Smooth muscle cell of the brain vasculature (primary cell): ENCODE measurements at places on chromosomes 12 and 14.

GRCh38 chr12:11833174-11833895 lies 183.9 kb downstream of the ETV6 start:
- DNase-seq: no peak

DNA sequence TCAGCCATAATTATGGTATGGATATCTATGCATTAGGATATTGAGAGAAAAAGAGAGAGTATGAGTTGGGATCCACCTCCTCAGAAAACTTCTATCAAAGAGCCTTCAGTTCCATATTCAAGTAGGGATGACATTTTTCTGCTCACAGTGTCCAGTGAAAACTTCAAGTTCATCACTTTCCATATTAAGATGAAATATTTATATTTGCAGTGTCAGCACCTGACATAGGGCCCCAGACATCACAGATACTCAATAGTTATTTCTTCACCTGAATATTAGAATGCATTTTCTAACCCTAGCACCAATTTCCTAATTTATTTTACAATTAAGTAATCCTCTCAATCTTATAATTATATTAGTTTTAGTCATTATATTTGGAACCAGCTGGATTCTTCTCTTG lies 318.0 kb upstream of the MGAT4C start:
- no peak for DNase-seq

- DNase-seq: no peak
Observed at GRCh38 chr12:1581973-1582708, 12.2 kb downstream of the FBXL14 start.

GRCh38 chr12:3216726-3217682 lies 139.8 kb downstream of the TSPAN9 start:
- no peak for DNase-seq

GRCh38 chr12:75294336-75294735 lies 35.8 kb downstream of the CAPS2 start:
- DNase-seq: no peak

GRCh38 chr12:40560848-40561247 lies 131.4 kb upstream of the CNTN1 start:
- DNase-seq: no peak

GRCh38 chr12:27179400-27180214 lies 64.5 kb upstream of the STK38L start:
- DNase-seq: peak; percentile 44

- DNase-seq: no peak
Observed at GRCh38 chr12:131132118-131132892, 178.6 kb downstream of the ADGRD1 start.

DNA sequence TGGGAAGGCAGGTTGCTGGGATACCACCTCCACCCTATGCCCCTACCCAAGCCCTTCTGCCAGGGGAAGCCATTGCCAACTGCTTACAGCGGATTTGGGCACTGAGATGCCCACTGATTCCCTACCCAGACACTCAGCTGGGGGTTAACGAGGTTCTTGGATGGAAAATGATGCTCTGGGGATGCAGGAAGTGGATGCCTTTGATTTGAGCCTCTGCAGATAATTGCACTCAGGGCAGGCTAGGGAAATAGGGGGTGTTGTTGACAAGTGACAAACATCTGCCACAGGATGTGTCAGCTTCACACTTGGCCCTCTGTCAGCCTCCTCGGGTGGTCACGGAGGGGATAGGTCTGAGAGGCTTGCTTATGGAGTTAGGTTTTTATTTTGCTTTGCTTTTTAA lies 57.4 kb downstream of the RPH3A start:
- DNase-seq: no peak

DNA sequence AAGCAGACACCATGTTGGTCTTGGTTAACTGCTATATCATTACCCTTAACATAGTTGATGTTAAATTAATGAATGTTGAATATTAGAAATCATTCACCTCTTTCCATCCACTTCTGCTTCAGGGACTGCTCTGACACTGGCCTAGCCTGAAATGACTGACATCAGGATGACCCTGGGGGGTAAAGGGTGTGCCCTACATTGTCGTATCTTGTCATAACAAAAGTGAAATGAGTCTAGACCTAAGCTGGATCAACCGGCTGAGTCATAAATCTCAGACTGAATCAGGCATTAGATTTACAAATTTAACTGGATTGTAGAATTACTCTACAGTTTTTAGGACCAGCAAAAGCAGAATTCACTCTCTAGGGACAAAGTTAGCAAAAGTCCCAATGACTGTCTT lies 35.3 kb downstream of the KICS2 start:
- no peak for DNase-seq

- no peak for DNase-seq
Observed at GRCh38 chr12:81705586-81705985, 53.6 kb downstream of the PPFIA2 start.

DNA sequence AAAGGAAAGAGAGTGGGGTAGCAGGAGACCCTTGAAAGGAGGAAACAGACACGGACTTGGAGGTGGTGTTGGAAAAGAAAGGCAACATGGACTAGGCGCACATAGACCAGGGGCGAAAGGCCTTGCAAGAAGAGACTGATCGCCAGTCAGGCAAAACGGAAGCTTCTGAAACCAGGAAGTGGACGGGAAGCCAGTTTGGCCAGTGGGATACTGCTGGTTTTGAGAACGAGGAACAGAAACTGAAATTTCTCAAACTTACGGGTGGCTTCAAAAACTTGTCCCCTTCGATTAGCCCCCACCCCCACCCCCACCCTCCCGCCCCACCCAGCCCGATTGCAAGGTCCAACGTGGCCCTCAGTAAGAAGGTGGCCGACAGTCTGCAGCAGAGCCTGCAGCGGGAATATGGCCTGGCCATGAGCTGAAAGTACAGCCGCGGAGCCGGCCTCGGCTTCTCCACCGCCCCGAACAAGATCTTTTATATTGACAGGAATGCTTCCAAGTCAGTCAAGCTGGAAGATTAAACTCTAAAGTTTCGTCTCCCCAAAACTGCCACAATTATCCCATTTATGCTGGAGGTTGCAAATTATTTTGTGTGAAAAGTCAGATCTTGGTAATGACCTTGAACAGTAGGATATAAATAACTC lies 364.7 kb downstream of the BCAT1 start:
- no peak for DNase-seq

DNA sequence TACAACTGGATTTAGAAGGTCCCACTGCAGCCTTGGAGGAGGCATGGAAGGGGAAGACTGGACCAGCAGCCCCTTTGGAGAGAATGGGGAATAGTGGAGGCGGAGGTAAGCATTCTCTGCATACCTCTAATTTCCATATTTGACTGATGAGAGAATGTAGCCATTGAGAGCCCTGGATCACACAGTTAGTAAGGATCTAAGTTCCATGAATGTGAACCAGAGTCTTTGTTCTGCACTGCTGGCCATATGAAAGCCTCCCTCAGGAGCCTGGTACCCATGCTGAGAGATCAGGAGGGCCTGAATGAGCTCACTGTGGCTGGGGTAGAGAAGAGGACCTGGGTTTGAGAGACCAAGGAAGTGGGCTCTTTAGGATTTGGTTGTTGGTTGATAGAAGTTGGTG lies 192.1 kb downstream of the TMEM132C start:
- no peak for DNase-seq

DNA sequence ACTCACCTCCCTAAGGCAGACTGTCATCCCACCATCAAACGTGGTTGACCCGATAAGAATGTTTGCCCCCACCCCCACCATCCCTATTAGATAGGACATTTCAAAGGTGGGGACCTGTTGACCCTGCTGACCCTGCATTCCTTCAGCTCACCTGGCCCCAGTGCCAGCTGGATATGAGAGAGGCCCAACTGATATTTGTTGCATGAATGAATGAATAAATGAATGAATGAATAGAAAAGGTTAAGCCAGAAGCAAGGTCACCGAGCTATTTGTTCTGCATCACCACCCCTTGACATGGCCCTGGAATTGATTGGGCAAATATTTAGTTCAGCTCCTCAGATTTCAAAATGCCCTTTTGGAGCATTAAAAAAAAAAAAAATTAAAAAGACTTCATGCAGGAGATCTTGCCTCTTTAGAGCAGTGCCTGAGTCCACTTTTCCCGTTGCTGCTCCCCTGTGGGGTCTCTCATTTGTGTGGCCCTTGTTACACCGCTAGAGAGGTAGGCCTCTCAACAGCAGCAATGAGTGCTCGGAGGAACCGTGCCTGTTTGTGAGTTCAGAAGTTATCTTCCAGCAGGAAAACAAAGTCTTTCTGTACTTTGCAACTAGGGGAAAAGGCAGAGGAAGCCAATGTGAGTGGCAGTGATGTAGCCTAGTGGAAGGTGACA lies 8.5 kb upstream of the SERPINA5 start:
- DNase-seq: no peak
